ENCODE measurements at places on chromosomes 5 and 9. TPM values are rescaled to one million over a fixed set of nuclear protein-coding genes. Genes with fewer than 3 reads are reported as not detected.
A peak's percentile ranks its signal among the peaks of the same experiment; 100 is the strongest.

The MSANTD3 gene
- 22.1 TPM for total RNA-seq

The SLC36A2 gene
- not detected for total RNA-seq

The GRIN3A gene
- not detected for total RNA-seq

The SCAMP1 gene
- 24.5 TPM for total RNA-seq

GRCh38 chr5:138491669-138492559, 26.6 kb downstream of the EGR1 start:
- DNase-seq, result peak; percentile 88

DNA sequence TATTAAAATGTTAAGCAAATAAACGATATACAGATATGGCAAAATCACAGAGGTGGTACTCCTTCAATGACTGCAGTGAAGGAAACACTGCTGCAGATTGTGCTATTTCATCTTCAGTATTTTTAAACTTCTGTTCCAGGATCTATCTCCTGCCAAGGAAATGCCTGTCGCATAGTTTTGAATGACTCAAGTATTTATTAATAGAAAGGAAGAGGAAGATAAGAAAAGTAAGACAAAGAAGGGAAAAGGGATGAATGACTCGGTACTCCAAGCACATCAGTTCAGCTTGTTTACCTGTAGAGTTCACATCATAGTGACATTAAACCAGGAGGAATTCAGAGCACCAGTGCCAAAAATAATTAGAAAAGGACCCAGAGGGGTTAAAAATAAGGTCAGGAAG, 5.1 kb upstream of the GPX8 start:
- DNase-seq, result no peak

DNA sequence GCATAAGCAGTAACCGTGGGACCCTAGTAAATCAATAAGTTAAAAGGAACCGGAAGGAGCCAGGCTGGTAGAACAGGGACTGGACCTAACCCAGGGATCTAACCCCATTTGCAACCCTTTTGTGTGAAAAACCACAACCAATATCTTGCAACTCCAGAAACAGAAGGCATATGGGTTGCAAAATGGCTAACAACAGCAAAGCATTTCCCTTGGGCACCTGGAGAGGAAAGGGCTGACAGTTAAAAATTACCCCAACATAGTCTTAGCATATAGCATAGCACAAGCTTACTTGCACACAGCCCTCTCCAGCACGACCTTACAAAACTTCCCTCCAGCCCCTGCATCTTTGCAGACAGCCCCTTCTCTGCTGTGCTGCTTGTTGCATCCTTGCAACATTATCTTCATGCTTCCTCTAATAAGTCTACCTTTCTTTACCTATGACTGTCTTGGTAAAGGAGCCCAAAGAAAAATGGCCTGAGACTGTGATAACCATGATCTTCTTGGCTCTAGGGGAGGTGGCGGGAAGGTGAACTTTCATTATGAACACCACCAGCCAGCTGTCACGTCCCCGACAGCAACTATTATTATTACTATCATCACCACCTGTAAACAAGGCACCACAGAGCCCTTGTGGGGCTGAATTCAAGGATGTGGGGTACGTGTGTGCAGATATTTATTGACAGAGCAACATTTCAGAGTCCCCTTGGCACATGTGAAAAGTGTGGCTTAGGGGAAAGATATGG, 49.8 kb downstream of the PRRC1 start:
- DNase-seq, result no peak

DNA sequence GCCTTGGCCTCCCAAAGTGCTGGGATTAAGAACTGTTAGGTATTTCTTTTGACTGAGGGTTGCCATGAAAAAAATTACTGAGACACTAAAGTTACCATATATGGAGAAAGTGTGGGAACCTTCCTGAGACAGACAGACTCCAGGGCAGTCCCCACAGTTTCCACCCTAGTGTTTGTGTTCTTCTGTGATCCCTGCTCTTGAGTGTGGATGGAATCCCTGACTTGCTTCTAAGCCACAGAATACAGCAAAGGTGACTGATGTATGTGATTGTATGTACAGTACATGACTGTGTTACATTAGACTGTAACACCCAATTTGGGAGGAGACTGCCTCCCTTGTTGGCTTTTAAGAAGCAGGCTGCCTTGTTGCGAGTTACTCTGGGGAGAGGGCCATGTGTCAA, 24.7 kb upstream of the ADAM19 start:
- no peak for DNase-seq

DNA sequence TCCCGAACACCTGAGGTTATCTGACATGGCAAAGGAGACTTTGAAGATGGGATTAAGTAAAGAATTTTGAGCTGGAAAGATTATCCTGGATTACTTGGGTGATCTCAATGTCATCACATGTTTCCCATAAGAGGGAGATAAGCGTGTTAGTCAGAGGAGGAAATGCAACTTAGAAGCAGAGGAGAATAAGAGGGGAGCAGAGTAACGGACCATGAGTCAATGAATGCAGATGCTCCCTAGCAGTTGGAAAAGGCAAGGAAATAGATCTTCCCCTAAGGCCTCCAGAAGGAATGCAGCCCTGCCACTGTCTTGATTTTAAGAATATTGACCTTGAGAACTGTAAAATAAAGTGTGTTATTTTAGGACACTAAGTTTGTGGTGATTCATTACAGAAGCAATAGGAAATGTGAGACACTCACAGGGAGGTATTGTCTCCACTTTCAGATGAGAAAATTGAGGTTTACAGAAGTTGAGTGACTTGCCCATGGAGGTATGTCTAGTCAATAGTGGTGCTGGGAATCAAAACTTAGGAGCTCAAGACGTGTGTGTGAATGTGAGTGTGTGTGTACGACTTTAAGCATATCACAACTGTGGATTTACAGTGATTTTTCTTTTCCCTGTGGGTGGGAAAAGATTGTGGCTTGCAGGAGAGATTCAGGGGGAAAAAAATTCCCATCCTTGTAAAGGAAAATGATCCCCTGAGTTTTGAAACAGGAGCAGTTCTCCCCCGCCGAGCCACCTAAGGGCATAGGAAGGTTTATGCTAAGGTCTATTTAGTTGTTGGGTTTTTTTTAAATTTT, 125.3 kb downstream of the TRIM32 start:
- DNase-seq, result no peak

- DNase-seq, result no peak
Measured at GRCh38 chr9:120873512-120873911, 3.5 kb downstream of the PHF19 start.

DNA sequence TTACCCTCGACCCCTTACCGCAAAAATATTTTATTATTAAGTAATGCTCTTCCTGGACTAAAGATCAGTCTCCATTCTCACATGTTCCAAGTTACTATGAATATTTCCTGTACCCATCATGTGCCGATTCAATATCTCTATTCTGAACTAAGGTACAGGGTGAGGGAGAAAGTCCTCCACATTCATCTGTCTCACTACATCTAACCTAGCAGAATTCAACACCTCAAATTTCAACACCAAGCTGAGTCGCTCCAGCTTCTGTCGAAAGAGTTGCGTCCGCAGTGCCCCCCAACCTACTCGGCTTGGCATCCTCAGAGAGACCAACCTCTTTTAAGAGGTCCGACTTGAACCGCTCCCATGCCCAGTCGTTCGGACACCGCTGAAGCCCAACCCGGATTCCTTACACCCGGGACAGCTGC, 1.0 kb downstream of the CERT1 start:
- peak; percentile 50 for DNase-seq

DNA sequence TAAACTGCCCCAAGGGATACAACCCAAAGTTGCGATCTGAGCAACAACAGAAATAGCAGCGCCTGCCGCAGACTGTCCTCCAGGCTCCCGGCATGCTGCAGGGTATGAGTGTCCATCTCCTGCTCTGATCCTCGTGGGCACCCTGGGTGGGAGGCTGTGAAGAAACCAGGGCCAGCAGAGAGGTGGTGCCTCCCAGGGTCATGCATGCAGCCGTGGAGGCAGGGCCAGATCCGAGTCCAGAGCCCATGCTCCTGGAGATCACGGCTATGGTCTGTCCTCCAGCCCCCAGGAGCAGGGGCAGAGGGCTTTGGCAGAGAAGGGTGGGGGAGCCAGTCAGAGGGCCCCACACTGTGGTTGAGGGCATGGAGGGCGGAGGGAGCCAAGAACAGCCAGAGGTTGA, 29.0 kb downstream of the HRH2 start:
- DNase-seq, result no peak

Measured in K562 (cell line).